Peyer's patch (tissue), 4 donors: ENCODE measurements at places on chromosomes 4 and X. TPM values are rescaled to one million over a fixed set of nuclear protein-coding genes. Genes with fewer than 3 reads are reported as not detected.
A peak's percentile ranks its signal among the peaks of the same experiment; 100 is the strongest.

Gene RTL9
- not detected for total RNA-seq

Gene ODAM
- total RNA-seq: not detected

Gene SMIM43
- total RNA-seq: not detected

Gene SHROOM4
- total RNA-seq: 3.3 TPM

Gene AGA
- 17.3 TPM for total RNA-seq

Gene NPY1R
- total RNA-seq: 1.8 TPM

DNA sequence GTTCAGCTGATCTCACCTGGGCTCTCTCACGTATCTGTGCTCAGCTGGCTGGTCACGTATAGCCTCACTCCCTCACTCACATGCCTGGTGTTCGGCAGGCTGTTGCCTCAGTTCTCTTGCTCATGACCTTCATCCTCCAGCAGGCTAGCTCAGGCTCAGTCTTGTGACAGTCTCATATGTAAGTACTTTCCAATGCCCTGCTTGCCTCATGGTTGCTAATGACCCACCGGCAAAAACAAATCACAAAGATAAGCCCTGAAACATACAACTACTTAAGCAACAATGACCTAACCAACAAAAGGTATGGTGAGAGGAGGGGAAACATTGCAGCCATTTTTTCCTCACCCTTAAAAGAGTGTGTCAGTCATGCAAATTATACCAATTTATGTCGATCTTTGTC lies 25.0 kb downstream of the MEPE start:
- H3K36me3 ChIP-seq: no peaks in the 10 kb centered on the region
- no peaks in the 10 kb centered on the region for H3K4me1 ChIP-seq
- H3K4me3 ChIP-seq: no peak overlapping the region
- no peak overlapping the region for H3K27ac ChIP-seq
- no peaks in the 10 kb centered on the region for H3K27me3 ChIP-seq
- DNase-seq: no peak

GRCh38 chr4:182219411-182220056 lies 23.7 kb upstream of the TENM3 start:
- H3K27me3 ChIP-seq: no peaks in the 10 kb centered on the region
- no peaks in the 10 kb centered on the region for H3K36me3 ChIP-seq
- no peaks in the 10 kb centered on the region for H3K4me1 ChIP-seq
- no peak overlapping the region for H3K4me3 ChIP-seq

DNA sequence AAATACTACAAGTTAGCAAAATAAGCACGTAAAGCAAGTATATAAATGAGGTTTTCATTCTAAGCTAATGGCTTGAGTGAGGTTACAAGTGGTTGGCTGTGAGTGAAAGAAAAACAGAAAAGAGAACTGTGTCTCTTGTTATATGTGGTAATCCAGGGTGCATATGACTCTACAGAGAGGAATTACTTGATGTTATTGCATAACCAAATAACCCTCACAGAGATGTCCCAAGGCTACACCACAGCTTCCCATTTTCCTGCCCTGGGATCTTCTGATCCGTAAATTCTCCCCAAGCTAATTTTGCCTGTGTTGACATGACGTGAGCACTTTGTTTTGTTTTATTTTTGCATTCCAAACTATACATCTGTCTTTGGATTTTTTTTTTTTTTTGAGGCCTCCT lies 470.0 kb upstream of the INTU start:
- H3K27me3 ChIP-seq: no peaks in the 10 kb centered on the region
- no peak overlapping the region for H3K4me3 ChIP-seq
- no peak overlapping the region for H3K27ac ChIP-seq
- DNase-seq: no peak
- no peaks in the 10 kb centered on the region for H3K36me3 ChIP-seq

DNA sequence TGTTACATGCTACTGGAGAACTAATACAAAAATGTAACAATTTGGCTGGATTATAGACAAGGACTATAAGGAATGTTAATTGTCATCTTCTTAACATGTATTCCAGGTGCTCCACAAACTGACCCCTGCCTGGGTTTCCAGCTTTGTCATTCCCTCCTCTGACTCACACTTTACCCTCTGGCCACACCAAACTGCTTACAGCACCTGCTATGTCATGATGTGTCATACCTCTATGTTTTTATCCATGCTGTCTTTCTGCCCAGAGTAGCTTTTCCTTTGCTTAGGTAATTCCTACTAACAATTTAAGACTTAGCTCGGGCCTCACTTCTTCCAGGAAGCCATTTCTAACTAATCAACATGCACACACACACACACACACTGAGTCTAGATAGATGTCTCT lies 14.0 kb upstream of the SHROOM4 start:
- DNase-seq: no peak
- no peaks in the 10 kb centered on the region for H3K4me1 ChIP-seq

GRCh38 chr4:6884341-6884870 lies 25.2 kb upstream of the TBC1D14 start:
- H3K4me1 ChIP-seq: no peaks in the 10 kb centered on the region
- H3K4me3 ChIP-seq: no peak overlapping the region
- no peak for DNase-seq
- no peaks in the 10 kb centered on the region for H3K27me3 ChIP-seq
- H3K27ac ChIP-seq: no peak overlapping the region

DNA sequence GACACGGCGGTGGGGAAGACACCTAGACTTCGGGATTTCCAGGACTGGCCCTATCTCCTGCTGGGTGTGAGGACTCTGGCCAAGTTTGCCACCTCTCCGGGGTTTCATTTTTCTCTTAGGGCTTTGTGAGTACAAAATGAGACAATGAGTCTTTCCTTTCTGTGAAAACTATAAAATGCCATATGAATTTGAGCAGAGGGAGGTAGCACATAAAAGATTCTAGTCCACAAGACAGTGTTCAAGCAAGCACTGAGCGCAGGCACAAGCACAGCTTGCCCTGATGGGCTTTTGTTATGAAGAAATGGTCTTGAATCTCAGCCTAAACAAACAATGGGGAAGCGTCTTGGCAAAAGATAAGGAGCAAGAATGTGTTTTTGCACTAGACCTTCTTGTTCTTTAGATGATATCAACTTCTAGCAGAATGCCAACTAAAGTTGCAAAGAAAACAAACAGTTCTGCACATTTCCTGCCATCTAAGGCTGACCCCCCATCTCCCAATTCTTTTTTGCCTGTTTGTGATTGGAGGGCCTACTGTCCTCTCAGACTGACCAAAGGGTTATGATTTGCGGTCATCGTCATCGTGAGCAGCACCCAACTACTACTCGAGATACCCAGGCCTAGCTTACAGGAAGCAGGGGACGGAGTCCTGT lies 73.0 kb upstream of the ZNF518B start:
- no peaks in the 10 kb centered on the region for H3K27me3 ChIP-seq
- H3K27ac ChIP-seq: no peak overlapping the region
- peaks cover 14% of the 10 kb centered on the region for H3K4me1 ChIP-seq

DNA sequence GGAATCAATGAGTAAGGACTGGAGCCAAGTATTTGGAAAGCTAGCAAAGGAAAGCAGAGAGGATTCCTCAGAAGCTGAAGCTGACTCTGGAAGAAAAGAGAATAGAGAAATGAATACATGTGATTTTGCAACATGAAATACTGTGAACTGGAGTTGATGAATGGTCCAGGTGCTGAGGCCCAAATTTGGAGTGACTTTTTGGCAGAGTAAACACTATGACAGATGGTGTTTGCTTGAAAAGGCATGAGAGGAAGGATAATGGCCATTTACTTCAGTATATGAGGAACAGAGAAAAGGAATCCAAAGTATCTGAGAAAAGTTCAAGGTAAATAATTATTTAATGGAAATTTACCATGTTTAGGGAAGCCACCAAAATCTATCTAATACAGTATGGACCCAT lies 236.7 kb downstream of the SLITRK2 start:
- H3K27me3 ChIP-seq: no peaks in the 10 kb centered on the region
- H3K4me1 ChIP-seq: no peaks in the 10 kb centered on the region
- no peak overlapping the region for H3K27ac ChIP-seq
- no peak for DNase-seq
- H3K36me3 ChIP-seq: no peaks in the 10 kb centered on the region

GRCh38 chr4:179116011-179116410 lies 1673.8 kb upstream of the AGA start:
- no peak overlapping the region for H3K4me3 ChIP-seq
- H3K4me1 ChIP-seq: no peaks in the 10 kb centered on the region
- no peak for DNase-seq
- no peak overlapping the region for H3K27ac ChIP-seq
- H3K36me3 ChIP-seq: no peaks in the 10 kb centered on the region
- no peaks in the 10 kb centered on the region for H3K27me3 ChIP-seq

DNA sequence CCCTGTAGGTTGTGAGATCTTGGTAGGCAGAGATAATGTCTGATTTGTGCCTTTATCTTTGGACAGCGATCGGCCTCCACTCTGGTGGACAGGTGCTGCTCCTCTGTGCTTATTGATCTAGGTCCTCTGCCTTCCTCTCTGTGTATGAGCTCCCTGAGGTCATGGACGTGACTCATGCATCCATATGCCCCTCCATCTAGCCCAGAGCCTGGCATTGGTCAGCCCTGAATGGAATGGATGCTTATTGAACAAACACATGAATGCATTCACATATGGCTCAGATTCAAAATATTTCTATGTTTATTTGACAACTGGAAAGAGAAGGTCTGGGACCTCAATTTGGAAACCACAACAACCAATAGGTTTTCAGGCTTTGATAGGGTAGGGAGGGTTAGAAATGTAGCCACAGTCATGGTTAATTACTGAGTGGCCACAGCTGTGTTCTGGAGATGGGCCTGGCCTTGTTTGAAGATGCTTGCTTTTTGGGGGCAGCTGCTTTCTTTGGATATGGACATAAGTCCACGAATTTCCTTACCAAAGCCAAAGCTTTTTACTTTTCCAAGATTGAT lies 76.2 kb downstream of the SEL1L3 start:
- no peaks in the 10 kb centered on the region for H3K4me1 ChIP-seq
- no peak overlapping the region for H3K4me3 ChIP-seq
- no peak overlapping the region for H3K27ac ChIP-seq
- DNase-seq: no peak

DNA sequence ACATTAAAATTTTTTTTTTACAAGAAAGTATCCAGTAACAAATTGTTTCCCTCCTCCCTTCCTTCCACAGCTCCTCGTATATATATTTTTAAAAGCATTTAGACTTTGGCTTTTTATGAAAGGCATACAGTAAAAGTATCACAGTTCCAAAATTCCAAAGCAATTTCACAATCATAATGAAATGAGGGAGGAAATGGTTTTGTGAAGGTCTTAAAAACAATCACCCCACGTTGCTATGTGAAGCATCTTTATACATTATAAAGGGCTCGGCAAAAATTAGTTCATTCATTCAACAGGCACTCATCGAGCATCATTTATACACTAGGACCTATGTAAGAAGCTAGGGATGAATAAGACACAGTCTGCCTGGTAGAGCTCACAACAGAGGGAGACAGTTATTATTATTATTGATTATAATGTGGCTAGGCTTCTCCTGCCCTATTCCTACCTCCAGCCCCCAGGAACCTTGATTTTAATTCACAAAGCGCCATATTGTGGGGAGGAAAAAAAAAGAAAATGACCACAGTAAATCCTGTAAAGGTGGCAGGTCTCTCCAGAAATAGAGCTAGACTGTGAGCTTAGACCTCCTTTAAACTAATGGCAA lies 239.9 kb downstream of the MAML3 start:
- no peak overlapping the region for H3K27ac ChIP-seq
- H3K4me1 ChIP-seq: peaks cover 11% of the 10 kb centered on the region
- H3K36me3 ChIP-seq: no peaks in the 10 kb centered on the region
- no peak overlapping the region for H3K4me3 ChIP-seq
- no peak for DNase-seq

DNA sequence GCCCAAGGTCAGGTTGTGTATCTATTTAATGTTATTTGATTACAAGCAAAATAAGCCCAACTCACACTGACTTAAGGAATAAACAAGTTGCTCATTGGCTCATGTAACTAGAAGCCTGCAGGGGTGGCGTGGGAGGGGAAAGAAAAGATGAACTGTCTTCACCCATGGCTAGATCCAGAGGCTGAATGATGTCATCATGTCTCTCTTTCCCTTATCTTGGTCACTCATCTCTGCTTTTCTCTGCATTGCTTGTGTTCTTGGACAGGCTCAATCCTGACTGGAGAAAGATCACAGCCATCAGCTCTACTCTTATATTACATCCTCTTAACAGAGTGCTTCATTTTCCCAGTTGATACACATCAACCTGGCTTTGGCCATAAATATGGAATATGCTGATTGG lies 290.0 kb upstream of the DIAPH2 start:
- no peaks in the 10 kb centered on the region for H3K36me3 ChIP-seq
- H3K4me1 ChIP-seq: no peaks in the 10 kb centered on the region
- no peak overlapping the region for H3K4me3 ChIP-seq
- no peaks in the 10 kb centered on the region for H3K27me3 ChIP-seq

DNA sequence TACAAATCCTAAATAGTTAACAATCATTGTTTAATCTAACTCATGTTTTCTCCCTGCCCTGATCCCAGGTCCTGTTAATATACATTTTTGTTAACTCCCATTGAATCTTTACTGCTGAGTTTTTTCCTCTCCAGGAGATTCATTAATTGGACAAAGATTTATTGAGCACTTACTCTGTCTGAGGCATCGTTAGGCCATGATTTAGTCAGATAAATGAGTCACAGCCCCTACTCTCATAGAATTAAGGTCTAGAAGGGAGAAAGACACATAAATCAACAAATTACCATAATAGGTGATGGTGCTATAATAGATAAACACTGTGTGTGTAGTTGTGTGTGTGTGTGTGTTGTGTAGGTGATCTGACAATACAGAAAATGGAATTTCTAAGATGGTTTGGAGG lies 112.5 kb downstream of the MAPK10 start:
- H3K27ac ChIP-seq: no peak overlapping the region
- no peak for DNase-seq
- H3K36me3 ChIP-seq: no peaks in the 10 kb centered on the region
- H3K27me3 ChIP-seq: no peaks in the 10 kb centered on the region
- no peaks in the 10 kb centered on the region for H3K4me1 ChIP-seq

GRCh38 chr4:160724063-160724462 lies 1439.7 kb downstream of the FSTL5 start:
- no peak overlapping the region for H3K27ac ChIP-seq
- DNase-seq: no peak
- no peaks in the 10 kb centered on the region for H3K36me3 ChIP-seq
- no peaks in the 10 kb centered on the region for H3K27me3 ChIP-seq

GRCh38 chr4:153005899-153006381 lies 69.8 kb downstream of the FHDC1 start:
- H3K36me3 ChIP-seq: no peaks in the 10 kb centered on the region
- no peaks in the 10 kb centered on the region for H3K27me3 ChIP-seq
- H3K27ac ChIP-seq: no peak overlapping the region
- no peak overlapping the region for H3K4me3 ChIP-seq
- no peaks in the 10 kb centered on the region for H3K4me1 ChIP-seq

DNA sequence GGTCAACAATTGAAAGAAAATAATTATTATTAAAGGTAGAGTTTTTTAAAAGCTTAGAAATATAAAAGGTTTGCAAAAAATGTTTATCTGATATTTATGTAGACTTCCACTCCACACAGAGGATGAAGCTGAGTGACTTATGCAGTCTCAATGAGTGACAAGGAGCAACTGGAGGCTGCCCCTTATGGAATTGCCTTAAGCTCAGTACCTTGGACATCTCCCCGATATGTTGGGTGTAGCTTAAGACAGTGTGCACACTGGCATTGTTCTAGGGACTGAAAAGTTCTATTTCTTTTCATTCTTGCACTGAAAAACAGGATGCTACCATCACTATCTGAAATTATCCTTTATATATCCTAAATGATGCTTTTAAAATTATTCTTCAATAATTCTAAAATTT lies 292.1 kb downstream of the PRDM5 start:
- H3K27me3 ChIP-seq: no peaks in the 10 kb centered on the region
- no peak overlapping the region for H3K27ac ChIP-seq
- no peaks in the 10 kb centered on the region for H3K4me1 ChIP-seq
- H3K36me3 ChIP-seq: no peaks in the 10 kb centered on the region

GRCh38 chr4:8915201-8916200 lies 43.9 kb upstream of the HMX1 start:
- peak; percentile 33 for DNase-seq
- no peaks in the 10 kb centered on the region for H3K4me1 ChIP-seq
- no peaks in the 10 kb centered on the region for H3K27me3 ChIP-seq
